ENCODE measurements at places on chromosomes 1 and 21.

- DNase-seq: no peak
These were observed 122.1 kb downstream of the LRIG2 start for GRCh38 chr1:113194846-113195830.

DNA sequence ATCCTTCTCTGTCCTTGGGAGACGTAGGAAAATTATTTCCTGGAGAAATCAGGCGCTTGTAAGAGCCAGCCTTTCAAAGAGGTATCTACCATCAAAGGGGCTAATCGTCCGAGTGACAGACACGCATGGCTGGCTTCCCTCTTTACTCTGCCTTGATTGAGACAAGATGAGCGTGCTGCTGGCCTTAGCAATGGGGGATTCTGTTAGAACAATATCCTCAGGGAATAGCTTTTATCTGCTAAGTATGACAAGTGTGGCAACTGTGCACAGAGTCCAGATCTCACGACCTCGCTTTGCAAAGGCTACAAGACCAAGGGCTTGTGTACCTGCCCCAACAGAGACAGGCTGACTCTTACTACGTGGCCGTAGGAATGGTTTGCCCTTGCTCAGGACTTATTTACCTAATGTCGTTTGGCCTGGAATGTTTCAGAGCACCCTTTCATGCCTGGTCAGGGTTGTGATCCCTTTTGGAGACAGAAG lies 417.1 kb downstream of the KIF26B start:
- DNase-seq: no peak

DNA sequence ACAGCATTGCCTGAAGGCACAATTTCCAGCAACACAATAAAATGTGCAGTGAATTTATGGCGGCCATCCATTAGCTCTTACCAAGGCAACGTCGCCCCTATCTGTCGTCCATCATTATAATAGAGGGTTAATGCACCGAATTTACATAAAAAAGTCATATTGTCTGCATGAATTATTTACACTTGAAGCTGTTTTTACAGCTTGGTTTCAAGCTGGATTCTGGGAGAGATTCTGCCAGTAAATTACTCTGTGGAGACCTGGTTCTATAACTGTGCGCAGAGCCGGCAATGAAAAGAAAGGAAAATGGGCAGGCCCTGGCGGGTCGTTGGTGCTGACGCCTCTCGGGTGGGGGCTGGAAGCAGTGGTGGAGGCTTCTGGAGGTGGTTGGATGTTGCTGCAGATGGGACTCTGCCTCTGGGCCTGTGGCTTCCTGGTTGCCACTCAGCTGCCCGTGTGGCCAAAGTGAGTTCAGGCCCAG lies 48.9 kb upstream of the POU3F1 start:
- no peak for DNase-seq

GRCh38 chr1:211335522-211336157 lies 9.0 kb downstream of the TRAF5 start:
- DNase-seq: no peak

GRCh38 chr1:185939142-185939541 lies 205.0 kb downstream of the HMCN1 start:
- DNase-seq: no peak

DNA sequence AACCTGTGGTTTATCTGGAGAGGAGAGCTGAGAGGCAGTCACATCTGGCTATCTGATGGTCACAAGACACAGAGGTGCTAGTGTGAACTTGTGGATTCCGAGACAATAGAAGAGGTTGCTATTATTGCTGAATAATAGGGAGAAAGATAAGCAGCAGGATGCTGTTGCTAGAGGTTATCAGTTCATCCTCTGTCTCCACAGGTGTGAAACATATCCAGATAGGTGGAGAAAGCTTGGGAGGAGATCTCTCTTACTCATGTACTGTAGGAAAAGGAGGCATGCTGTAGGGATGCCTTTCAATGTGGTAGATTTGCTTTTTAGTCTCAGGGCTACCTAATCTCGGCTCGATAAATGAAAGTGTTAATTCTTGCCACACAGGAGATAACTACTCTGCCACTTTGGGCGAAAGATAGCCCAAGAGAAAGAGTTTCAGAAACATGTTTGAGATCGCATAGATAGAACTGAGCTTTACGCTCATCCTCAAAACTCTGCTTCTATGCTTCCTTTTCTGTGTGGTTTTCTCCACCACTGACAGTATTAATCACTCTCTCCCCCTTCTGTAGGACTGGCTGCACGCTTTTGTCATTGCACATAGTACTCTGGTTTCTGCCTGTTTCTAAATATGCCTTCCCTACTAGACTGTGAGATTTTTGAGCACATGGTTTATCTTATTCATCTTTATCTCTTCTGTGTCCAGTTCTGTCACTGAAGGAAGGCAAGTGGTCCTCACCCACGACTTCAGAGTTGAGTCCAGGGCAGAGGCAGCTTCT lies 36.7 kb upstream of the PLXNA2 start:
- no peak for DNase-seq

DNA sequence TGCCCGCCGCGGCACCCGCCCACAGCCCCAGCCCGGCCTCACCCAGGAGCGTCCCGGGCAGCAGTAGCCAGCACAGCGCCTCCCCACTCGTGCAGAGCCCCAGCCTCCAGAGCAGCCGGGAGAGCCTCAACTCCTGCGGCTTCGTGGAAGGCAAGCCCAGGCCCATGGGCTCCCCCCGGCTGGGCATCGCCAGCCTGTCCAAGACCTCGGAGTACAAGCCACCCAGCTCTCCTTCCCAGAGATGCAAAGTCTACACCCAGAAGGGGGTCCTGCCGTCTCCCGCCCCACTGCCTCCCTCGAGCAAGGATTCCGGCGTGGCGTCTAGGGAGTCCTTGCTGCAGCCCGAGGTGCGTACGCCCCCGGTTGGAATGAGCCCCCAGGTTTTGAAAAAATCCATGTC lies 531.2 kb downstream of the KIF26B start:
- no peak for DNase-seq

DNA sequence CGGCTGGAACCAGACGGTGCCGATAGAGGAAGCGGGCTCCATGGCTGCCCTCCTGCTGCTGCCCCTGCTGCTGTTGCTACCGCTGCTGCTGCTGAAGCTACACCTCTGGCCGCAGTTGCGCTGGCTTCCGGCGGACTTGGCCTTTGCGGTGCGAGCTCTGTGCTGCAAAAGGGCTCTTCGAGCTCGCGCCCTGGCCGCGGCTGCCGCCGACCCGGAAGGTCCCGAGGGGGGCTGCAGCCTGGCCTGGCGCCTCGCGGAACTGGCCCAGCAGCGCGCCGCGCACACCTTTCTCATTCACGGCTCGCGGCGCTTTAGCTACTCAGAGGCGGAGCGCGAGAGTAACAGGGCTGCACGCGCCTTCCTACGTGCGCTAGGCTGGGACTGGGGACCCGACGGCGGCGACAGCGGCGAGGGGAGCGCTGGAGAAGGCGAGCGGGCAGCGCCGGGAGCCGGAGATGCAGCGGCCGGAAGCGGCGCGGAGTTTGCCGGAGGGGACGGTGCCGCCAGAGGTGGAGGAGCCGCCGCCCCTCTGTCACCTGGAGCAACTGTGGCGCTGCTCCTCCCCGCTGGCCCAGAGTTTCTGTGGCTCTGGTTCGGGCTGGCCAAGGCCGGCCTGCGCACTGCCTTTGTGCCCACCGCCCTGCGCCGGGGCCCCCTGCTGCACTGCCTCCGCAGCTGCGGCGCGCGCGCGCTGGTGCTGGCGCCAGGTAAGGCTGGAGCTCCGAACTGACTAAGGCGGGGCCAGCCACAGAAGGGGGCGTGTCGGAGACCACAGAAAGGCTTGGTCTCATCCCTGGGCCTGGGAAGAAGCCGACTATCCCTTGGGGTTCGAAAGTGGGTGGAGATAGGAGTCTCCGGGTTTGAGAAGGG lies 486 bp downstream of the SLC27A3 start:
- DNase-seq: peak; percentile 77

All from ureter (tissue), 1 donor.